ENCODE measurements at places on chromosomes 3 and 15.
A peak's percentile ranks its signal among the peaks of the same experiment; 100 is the strongest.

DNA sequence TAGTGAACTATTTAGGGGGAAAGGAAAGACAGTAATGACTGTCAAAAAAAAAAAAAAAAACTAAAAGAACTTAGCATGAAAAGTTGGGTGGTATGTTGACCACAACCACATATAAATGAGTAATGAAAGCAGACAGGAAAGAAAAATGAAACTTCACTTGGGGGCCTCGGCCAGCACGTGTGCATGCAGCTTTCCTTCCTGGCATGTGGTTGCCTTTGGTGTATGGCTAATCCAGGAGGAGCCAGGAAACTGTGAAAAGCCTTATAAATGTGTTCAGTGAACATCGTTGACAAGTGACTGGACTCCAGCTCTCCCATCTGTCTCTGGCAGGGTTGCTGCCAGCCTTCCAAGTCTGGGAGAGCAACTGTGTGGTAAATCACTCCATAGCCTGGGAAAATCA, 195.1 kb downstream of the DTWD1 start:
- DNase-seq = no peak

- DNase-seq = no peak
These were observed 18.6 kb upstream of the TICRR start for GRCh38 chr15:89556413-89557262.

GRCh38 chr3:55159016-55159415, 231.2 kb upstream of the LRTM1 start:
- DNase-seq = no peak

GRCh38 chr15:67465196-67465952, 55.6 kb upstream of the C15orf61 start:
- no peak for DNase-seq

DNA sequence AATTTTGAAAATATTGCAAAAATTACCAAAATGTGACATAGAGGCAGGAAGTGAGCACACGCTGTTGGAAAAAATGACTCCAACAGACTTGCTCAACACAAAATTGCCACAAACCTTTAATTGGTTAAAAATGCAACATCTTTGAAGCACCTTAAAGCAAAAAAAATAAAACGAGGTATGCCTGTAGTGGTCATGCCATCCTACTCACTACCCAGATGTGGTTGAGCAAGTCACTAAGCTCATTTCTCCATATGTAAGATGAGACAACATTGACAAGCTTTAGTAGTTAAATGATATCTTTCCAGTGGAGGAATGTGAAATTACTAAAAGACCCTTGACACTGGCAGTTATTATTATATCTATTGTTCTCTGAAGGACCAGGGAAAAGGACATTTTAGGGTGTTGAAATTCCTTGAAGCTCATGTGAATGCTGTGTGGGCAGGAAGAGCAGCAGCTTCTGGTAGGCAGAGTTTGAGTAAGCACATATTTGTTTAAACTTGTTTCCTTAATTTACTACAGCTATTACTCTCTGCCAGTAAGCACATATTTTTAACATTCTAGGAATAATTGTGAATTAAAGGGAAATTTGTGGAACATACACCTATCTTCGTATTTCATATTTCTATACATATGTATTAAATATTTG, 131.6 kb upstream of the P2RY1 start:
- no peak for DNase-seq

- no peak for DNase-seq
These were observed 7.0 kb downstream of the ADIPOQ start for GRCh38 chr3:186849374-186849975.

DNA sequence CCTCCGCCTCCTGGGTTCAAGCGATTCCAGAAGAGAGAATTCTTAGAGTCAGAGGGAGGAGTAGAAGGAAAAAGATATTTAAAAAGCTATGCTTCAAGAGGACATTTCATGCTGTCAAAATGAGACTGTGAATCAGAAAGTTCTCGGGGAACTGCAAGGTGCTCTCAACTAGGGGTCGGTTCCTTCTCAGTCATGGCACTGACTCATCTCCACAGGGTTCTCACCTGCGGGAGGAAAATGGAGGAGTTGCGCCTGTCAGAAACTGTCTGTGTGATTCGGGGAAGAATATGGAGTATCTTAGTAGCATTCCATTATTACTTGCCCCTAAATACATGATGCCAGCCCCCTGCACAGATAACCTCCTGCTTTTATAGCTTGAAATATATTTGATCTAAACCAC, 47.4 kb downstream of the APH1B start:
- no peak for DNase-seq

- no peak for DNase-seq
These were observed 204.0 kb upstream of the NSMCE3 start for GRCh38 chr15:29473621-29474105.

- DNase-seq = no peak
These were observed 51.0 kb upstream of the TRA2B start for GRCh38 chr3:185988816-185989175.

DNA sequence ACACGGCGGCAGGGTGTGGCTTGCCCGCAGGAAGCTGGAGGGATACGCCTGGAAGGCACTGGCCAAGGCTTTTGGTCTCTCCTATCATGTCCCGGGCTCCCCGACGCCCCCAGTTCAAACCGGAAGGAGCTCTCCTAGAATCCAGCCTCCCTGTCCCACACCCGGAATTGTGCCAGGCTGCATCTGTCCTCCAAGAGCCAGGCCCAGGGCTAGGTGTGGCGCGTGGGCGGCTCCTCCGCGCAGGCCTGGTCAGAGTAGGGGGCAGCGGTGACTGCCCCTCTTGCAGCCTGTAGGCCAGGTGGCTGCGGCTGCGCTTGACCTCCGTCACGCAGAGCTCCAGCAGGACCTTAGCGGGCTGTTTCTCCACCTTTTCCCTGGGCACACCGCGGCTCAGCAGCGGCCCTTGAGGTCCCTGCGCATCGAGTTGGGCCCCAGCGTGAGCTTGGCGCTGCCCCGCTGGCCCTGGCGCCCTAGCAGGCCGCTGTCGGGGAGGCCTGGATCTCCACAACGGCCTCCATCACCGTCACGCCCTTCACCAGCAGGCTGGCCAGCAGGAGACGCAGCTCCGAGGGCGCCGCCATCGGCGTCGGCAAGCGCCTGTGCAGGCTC, 15.9 kb upstream of the SIAH2 start:
- DNase-seq = no peak

- no peak for DNase-seq
These were observed 81.6 kb downstream of the DNASE1L3 start for GRCh38 chr3:58129041-58129770.

DNA sequence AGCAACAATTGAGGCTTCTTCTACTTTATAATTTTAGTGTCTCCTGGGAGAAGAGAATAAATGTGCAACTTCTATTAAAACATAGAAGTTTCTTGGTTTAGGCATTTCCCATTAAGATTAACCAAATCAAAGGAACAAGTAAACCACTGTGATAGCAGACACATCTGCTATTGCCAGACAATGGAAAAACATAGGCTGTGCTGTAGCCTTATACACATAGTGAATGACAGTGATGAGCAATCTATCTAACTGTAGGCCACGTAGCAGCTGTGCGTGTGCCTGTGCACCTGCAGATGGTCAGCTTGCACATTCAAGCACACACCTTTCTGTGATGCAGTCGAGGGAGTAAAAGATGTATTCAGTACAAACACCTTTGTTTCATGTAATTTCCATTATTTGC, 32.7 kb downstream of the GNB4 start:
- DNase-seq = no peak

DNA sequence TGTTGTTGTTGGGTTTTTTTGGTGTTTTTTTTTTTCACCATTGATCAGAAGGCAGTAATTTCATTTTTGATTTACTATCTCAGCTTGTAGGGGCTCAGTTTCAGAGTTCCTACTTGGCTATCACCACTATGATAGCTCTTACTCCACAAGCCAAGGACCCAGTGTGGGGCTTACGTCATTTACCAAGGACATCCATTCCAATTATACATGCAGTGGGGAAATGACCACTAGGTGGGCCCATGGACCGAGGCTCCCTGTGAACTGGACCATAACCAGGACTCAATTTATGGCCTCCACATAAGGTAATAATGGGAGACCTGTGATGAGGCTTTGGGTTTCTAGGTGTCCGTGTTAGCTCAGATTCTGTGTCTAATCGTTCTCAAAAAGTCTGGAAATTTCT, 67.5 kb upstream of the CACNA1D start:
- DNase-seq = no peak

DNA sequence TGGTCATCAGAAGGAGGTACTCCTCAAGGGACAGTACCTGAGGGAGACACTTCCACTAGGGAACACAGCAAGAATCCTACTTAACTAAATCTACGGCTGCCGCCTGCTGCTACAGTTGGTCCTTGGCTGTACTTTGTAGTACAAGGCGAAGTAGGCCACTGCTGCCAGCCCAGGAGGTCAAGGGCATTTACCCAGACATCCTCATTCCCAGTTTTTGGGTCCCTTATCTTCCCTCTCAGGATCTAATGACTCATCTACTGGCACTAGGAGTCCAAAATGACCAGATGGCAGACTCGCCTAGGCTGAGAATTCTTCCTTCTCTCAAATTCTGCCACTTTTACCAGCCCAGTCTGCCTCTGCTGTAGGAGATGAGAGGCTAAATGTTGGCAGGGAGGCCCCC, 27.1 kb upstream of the LAMP3 start:
- no peak for DNase-seq

GRCh38 chr3:49563040-49563578, 8.8 kb downstream of the BSN start:
- DNase-seq = no peak

GRCh38 chr15:81889485-81889881, 156.3 kb downstream of the MEX3B start:
- no peak for DNase-seq

DNA sequence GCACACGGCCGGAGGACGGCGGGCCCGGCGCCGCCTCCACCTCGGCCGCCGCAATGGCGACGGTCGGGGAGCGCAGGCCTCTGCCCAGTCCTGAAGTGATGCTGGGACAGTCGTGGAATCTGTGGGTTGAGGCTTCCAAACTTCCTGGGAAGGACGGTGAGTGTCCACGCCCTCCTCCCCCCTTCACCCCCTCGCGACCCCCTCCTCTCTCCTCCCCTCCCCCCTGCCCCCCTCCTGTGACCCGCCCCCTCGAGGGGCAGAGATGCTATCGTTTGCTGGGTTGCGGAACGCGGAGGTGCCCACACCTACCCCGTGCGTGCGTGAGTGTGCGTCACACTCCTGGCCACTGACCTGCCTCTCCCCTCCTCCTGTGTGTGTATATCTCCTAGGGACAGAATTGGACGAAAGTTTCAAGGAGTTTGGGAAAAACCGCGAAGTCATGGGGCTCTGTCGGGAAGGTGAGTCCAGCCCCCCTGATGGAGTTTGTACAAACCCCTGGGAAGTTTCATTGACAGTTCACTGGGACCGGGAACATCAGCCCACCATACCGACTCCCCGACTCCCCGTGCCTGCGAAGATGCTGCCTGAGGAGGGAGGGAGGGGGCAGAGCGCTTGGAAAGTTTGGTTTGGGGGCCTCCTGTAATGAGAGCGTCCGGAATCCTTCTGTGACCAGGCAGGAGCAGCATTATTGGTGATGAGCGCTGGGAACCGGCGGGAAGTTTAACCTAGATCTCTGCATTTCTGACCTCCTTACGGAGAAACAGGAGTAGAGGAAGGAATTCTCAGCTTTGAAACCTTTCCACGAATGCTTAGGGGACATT, 795 bp upstream of the SCAANT1 start:
- peak; percentile 42 for DNase-seq

GRCh38 chr15:92158426-92158825, 235.3 kb upstream of the ST8SIA2 start:
- no peak for DNase-seq

DNA sequence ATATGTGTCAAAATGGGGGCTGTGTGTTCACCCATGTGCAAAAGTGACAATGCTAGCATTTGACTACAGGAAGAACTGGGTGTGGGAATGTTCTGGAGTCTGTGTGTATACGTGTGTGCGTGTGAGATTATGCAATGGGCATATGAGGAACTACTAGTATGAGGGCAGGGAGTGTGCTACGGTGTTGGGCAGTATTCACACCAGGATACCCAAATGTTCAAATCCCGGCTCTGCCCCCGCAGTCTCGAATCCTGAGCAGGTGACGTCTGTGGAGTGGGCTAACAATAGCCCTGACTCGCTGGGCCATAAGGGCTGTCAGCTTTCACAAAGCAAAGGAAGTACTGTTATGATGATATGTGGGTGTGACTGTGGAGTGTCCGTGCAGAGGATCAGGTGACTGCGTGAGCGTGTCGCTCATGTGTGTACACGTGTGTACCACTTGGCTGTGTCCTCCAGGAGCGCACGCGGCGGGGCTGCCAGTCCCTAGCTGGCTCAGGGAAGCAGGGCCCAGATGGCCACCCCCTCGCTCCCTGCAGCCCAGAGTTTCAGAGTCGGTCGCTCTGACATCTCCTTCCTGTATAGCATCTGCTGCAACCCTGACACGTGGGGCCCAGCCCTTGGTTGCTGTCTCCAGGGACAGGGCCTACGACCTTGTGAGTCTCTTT, 27.2 kb downstream of the IQSEC1 start:
- DNase-seq = no peak

- no peak for DNase-seq
These were observed 36.3 kb upstream of the DCLK3 start for GRCh38 chr3:36800533-36801116.

DNA sequence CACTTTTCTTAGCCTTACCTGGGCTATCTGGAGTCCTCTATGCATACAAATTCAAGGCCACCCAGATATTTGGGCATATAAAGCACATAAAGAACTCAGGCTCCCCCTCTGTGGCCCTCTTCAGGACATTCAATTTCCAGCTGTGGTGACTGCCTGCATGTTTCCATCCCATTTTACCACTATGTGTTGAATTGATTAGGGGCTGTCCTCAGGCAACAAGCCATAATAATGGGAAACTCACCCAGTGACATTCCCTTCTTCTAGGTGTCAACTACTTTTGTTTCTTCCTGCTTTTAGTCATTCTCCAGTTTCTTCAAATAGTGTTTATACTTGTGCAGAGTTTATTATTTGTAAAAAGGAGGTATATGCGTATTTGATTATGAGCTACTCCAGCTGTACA, 18.0 kb downstream of the NRG4 start:
- DNase-seq = no peak

All from natural killer cell (primary cell).